Retina (tissue), 1 donor: ENCODE measurements at places on chromosomes 2 and 18.

- no peak for DNase-seq
Measured at GRCh38 chr18:35526495-35527059, 28.8 kb upstream of the INO80C start.

DNA sequence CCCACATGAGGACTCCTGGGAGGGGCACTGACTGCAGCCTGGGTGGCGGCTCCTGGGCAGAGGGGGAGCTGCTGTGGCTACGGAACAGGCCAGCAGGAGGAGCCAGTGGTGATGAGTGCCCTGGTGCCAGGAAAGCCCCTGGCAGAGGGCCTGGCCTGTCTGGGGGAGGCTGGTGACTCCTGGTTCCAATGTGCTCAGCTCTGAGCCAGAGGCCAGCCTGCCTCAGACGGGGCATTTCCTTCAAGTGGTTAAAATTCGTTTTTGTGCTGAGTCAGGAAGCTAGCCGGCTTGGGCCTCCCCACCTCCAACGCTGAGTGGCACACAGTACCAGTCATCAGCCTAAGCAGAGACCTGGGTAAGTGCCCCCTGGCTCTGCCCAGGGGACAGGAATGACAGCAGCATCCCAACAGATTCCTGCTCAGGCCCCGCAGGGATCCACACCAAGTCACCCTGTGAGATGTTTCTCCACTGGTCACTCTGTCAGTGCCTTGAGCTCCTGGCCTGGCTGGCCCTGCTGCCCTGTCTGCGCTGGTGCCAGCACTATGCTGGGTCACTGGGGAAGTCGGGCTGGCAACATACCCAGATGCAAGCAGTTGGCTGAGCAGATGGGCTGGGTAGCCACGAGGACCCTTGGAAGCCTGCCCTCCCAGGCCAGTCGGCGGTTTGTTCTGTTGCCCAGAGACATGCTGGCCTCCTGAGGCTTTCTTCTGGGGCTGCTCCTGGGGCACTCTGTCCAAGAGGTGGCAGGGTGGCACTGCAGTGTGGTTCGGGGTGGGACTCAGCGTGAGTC is 7.1 kb upstream of the KLF11 start:
- no peak for DNase-seq

DNA sequence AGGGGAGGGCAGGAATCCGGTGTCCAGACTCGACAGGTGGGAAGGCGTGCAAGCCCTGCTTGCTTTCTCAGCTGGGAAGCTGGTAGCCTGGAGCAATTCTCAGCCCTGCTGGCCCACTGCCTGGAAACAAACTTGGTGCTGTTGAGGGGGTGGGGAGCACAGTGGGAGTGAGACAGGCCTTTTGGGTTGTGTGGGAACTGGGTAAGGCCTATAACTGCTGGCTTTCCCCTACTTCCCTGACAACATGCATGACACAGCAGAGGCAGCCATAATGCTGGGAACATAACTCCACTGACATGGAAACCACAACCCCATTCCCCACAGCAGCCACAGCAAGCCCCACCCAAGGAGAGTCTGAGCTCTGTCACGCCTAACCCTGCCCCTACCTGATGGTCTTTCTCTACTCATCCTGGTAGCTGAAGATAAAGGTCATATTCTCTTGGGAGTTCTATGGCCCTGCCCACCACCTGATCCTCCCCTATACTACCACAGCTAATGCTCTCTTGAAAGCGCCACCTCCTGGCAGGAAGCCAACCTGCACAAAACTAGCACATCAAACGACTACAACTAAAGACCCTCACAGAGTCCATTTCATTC is 122.9 kb upstream of the ACVR1C start:
- DNase-seq, result no peak

DNA sequence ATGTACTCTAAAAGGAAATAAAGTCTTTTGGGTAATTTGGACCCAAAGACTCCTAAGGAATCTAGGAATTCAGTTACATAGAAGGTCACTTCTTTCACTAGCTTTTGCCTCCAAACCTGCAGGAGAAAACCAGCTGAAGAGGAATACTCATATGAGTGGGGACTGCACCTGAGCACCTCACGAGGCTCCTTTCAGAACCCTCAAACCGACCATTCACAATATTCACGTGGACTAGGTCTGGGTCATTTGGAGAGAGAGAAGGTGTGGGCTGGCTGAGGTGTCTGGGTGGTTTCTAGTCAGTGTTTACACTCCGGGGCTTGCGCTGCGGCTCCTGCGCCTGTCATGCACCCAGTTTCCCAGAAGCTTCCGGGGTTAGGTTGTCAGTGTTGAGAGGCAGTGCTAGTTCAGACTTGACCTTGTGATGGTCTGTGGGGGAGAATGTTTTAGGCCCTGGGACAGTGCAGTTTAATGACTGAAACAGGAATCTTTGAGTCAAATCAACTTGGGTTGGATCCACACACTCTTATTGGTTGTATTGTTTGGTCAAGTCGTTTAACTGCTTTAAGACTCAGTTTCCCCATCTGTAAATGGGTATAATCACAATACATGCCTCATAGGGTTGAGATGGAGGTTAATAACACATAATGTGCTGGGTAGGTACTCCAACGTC is 78.4 kb downstream of the LIMS1 start:
- DNase-seq, result no peak

- DNase-seq, result no peak
Measured at GRCh38 chr18:13703899-13704298, 22.5 kb downstream of the FAM210A start.

GRCh38 chr2:18403921-18404522 is 156.4 kb downstream of the RDH14 start:
- no peak for DNase-seq

GRCh38 chr18:64710105-64710861 is 561.4 kb upstream of the LINC00305 start:
- no peak for DNase-seq

GRCh38 chr2:127618551-127619202 is 27.3 kb upstream of the GPR17 start:
- DNase-seq, result no peak
